ENCODE measurements at places on chromosomes 3 and 15. TPM values are rescaled to one million over a fixed set of nuclear protein-coding genes. Genes with fewer than 3 reads are reported as not detected.

Gene TMEM207
- total RNA-seq, result not detected

Gene CFAP161
- total RNA-seq, result 0.71 TPM

Gene MANF
- 87.8 TPM for total RNA-seq

Gene MYZAP
- total RNA-seq, result 65.5 TPM

Gene SLC4A7
- 29.2 TPM for total RNA-seq

Gene CLDN16
- not detected for total RNA-seq

Gene RAB5A
- 70.3 TPM for total RNA-seq

Gene KNL1
- total RNA-seq, result 0.35 TPM

Gene VPS18
- 29.3 TPM for total RNA-seq

Gene RASGRP1
- 1.1 TPM for total RNA-seq

Gene ITIH1
- total RNA-seq, result not detected

Gene ACAN
- total RNA-seq, result 1.4 TPM

Gene ARRDC4
- total RNA-seq, result 24.0 TPM

Gene PLA2G4E
- total RNA-seq, result not detected

Gene CHRM5
- not detected for total RNA-seq

Gene NBEAL2
- total RNA-seq, result 42.9 TPM

Gene CCRL2
- total RNA-seq, result 8.8 TPM

Gene SV2B
- total RNA-seq, result 8.1 TPM

Gene ROBO2
- total RNA-seq, result 1.8 TPM

Gene B3GNT5
- total RNA-seq, result 35.2 TPM

Gene TM4SF4
- 1.7 TPM for total RNA-seq

Gene AHSG
- not detected for total RNA-seq

Gene EFHB
- total RNA-seq, result 1.3 TPM

Gene ZNF660
- 4.8 TPM for total RNA-seq

Gene VGLL3
- total RNA-seq, result 129 TPM

Gene ST6GAL1
- 35.6 TPM for total RNA-seq

Gene ASTE1
- 5.5 TPM for total RNA-seq

Gene TMEM266
- 0.19 TPM for total RNA-seq

Gene FGF7
- 175 TPM for total RNA-seq

Gene POC1A
- total RNA-seq, result 2.8 TPM

Gene SLC9C1
- total RNA-seq, result not detected

Gene CX3CR1
- 0.42 TPM for total RNA-seq

Gene LINGO1
- 1.6 TPM for total RNA-seq

Gene BCL2A1
- 18.1 TPM for total RNA-seq

Gene NEDD4
- total RNA-seq, result 16.1 TPM

Gene CDHR4
- not detected for total RNA-seq

Gene GRK7
- not detected for total RNA-seq

Gene HGD
- total RNA-seq, result 0.80 TPM
